ENCODE measurements at places on chromosomes 4 and X.

GRCh38 chr4:25538430-25538829 is 117.2 kb upstream of the SLC34A2 start:
- no peak for DNase-seq

- DNase-seq: no peak
Observed at GRCh38 chrX:74535086-74535407, 79.4 kb downstream of the RLIM start.

DNA sequence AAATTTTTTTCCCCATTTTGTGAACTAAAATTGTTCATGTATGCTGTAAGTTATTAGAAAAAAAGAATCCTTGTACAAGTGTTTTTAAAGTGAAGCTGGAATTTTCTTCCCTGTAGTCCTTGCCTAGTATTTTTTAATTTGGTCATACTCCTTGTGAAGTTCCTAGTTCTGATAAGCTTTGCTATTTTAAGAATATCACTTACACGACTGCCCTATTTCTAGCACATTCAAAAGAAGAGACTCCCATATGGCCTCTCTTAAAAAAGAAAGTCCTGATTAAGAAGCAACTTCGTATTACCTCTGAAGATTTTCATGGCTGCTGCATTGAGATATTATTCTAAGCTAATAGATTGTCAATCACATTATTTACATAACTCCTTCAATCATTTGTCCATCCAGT is 87.2 kb downstream of the KLHL8 start:
- no peak for DNase-seq

DNA sequence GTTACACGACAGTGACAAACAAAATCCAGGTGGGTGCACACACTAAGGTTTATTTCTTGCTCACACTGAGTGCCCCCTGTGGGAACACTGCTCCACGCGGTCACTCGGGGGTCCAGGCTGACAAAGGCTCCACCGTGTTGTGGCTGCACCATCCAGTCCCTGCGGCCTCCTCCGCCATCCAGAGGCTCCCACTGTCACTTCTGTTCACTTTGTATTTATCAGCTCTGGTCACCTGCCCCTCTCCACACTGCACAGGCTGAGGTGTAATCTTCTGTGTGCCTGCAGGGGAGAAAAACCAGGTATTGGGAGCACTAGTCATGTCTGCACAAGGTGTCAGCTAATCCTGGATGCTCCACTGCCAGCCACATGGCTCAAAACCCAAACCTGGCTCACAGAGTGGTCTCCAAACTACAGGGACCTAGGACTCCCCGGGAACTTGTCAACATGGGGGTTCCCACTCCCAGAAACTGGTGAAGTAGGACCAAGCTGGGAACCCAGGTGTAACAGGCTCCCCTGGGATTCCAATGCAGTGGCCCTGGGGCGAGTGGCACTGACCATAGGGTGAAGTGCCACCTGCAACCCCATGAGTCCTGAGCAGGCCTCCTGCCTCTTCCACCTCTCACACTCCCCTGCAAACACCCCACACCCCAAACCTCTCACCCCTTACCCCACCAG is 25.5 kb downstream of the HMX1 start:
- no peak for DNase-seq

DNA sequence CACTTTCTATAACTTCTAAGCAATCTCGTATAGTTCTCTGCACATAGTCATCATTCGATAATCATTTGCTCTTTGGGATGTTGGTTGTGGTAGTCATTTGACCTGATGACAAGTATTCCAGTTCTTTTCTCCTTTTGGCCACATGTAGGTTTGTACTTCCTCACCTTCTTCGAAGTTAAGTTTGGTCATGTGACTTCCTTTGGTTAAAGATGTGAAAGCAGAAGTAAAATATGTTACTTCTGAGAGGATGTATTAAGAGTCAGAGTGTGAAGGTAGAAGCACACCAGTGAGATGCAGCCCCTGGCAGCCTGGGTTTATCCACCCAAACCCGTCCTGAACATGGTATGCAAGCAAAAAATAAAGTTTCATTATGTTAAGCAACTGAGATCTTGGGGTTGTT is 48.9 kb upstream of the ZNF518B start:
- DNase-seq: no peak
